Activated gamma-delta T cell treated with Interleukin-2 at 50 U/mL for 16 hours (primary cell): ENCODE measurements at places on chromosomes 3 and 15.

DNA sequence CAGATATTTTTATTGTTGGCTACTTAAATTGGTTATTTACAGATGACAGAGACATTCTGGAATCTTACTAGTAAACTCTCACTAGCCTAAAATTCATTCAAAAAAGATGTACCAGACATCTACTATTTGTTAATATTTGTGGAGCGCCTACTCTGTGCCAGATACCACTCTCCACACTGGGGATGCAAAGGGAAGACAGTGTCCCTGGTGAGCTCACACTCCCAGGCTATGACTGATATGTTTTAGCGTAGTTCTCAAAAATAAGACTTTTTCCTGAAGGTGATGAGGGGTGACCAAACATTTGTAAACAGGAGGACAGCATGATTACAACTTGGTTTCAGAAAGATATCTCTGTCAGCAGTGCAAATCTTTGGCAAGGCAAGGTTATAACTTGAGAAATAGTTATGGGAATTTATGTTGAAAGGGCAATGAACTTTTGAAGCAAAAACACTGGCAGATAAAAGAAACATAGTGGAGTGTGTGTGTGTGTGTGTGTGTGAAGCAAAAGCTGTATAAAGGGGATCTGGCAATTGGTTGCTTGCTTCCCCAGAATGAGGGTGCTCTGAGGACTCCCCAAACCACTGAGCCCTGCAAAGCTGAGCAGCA lies 51.2 kb downstream of the HACD2 start:
- no peak for DNase-seq

- no peak for DNase-seq
Measured at GRCh38 chr3:40302784-40303183, 6.7 kb upstream of the EIF1B start.

GRCh38 chr3:101913168-101913567 lies 63.9 kb downstream of the NFKBIZ start:
- no peak for DNase-seq

DNA sequence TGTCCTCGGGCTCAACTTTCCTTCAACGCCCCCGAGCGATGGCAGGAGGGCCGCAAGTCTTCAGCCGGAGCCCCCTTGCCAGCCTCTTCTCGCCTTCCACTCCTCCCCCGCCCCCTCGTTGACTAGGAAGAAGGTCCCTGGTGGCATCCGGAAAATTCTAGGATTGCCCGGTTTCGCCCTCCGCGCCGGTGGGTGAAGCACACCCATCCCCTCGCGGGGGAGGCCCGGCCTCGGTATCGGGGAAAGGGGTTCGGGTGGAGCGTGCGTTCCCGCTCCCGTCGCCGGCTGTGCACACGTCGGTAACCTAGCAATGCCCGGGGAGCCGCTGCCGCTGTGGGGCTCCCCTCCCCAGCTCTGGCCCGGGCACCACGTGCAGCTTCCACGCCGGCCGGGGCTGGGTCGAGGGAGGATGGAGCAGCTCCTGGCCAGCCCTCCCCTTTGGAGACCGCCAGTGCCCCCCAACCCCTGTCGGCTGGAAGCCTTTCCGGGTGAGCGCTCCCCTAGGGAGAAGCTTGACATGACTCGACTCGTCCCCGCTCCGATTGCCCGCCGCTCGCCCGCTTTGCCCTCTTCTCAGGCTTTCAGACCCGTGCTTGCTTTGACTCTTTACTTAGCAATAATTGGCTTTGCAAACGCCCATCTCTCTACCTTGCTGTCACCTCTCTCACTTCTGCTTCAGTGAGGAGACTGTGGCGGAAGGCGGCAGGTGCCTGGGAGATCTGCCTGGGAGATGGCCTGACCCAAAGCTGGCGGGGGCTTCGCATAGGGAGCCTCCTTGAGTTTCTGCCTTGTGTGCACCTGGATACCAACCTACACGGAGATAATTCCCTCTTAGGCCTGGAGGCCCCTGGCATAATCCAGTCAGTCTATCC lies 1.3 kb downstream of the CACNA1D start:
- no peak for DNase-seq

DNA sequence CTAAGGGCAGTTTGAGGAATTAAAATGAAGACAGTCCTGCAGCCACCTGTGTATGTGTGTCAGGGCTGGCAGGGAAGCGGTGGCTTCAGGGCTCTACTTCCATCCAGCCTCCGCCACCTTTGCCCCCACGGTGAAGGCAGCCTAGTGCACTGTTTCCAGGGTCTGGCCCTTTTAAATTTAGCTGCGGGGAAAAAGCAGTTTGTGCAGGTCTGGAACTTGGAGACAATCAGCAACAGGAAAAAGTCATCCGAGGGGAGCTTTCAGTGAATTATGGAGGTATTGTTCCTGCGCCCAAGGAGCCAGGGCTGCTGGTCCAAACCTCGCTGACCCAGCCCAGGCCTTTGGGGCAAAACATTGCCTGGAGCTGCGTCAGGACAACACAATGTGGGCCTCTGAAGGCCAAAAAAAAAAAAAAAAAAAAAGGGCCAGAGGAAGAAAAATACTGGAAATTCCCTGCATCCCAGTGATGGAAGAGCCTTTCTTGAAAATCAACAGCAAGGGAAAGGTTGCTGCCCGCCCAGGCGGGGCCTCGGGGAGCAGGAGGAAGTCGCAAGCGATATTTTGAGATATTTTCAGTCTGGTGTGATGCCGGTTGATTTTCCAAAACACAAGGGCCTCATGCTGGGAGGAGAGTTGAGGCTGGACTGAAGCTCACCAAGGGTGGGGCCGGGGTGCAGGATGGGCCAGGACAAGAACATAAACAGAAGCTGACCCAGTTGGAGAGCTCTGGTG lies 25.5 kb upstream of the FGD5 start:
- no peak for DNase-seq

- no peak for DNase-seq
Measured at GRCh38 chr3:118987477-118987876, 47.2 kb downstream of the IGSF11 start.

GRCh38 chr15:57947781-57948180 lies 117.7 kb downstream of the ALDH1A2 start:
- no peak for DNase-seq

GRCh38 chr3:58588030-58588614 lies 10.9 kb upstream of the FAM107A start:
- DNase-seq = no peak

- DNase-seq = no peak
Measured at GRCh38 chr3:60810881-60811280, 440.4 kb downstream of the FHIT start.

DNA sequence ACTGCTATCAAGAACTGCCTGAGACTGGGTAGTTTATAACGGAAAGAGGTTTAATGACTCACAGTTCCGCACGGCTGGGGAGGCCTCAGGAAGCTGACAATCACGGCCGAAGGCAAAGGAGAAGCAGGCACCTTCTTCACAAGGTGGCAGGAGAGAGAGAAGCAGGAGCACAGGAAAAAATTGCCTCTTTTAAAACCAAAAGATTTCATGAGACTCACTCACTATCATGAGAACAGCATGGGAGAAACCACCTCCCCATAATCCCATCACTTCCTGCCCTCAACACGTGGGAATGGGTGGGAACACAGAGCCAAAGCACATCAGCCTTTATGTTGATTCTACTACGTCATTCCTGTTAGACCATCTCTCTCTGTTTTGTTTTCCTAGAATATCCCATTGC lies 650.9 kb upstream of the SEMA6D start:
- DNase-seq = no peak

GRCh38 chr15:96333131-96334016 lies 2.9 kb downstream of the NR2F2 start:
- DNase-seq = no peak

DNA sequence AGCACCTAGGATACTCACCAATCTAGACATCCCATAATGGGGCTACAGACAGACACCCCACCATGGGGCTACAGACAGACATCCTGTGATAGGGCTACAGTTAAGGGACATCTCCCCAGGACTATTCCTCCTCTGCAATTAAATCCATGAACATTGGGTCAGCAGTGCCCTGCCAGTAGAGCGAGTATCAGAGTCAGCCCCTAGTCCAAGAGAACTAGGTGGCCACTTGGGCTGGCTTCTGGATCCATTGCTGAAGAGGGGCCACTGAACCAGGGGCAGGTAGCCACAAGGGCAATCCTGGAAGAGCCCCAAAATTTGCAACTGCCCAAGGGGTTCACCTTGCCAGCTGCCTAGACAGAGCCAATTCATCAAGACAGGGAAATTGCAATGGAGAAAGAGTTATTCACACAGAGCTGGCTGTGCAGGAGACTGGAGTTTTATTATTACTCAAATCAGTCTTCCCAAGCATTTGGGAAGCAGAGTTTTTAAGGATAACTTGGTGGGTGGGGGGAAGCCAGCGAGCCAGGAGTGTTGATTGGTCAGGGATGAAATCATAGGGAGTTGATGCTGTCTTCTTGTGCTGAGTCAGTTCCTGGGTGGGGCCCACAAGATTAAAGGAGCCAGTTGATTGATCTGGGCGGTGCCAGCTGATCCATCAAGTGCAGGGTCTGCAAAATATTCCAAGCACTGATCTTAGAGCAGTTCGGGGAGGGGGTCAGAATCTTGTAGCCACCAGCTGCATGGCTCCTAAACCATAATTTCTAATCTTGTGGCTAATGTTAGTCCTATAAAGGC lies 170.2 kb upstream of the SMAD3 start:
- DNase-seq = no peak

DNA sequence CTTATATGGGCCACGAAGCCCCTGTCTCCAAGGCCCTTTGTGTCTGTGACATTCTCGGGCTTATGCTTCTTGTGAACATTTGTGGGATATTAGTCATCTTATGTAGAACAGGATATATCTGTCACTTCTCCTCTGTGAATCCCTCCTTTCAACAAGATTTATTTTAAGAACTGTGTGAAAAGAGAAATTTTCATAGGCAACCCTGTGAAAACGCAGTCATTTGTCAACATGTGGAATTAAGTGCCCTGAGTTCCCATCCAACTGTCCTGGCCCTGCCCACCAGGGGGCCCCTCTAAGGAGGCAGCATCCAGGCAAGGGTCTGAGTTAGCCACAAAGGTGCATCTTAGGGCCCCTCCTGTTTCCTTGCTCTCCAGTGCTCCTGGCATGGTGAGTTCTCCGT lies 76.8 kb upstream of the CHRNA7 start:
- DNase-seq = no peak

- DNase-seq = no peak
Measured at GRCh38 chr15:68707386-68707785, 113.3 kb downstream of the ANP32A start.

- DNase-seq = no peak
Measured at GRCh38 chr3:71702131-71703024, 22.8 kb downstream of the EIF4E3 start.

DNA sequence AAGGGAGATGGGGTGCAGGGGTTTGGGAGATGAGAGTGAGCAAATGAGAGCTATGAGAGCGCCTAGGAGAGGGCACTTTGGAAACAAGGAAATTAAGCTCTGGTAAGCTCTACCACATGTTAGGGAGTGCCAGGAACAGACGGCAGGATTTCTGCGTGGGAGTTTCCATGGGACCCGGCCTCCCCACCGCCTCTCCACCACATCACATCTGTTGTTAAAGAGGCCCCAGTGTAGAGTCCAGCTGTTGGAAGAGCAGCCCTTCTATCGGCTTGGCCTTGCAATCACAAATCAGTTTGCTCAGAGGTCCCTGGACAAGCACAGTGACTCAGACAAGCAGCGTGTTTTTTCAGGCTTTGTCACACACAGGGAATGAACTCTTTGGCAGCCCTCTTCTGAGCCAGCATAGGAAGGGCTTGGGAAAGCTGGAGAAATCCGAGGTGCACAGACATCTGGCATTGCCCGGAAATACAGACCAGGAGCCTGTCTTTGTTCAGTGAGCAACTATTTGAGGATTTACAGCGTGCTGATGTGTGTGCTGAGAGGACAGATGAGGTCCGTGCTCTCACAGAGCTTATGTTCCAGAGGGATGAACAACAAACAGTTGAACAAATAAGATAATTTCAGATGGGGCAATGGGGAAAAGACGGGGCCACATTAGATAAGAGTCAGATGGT lies 370.6 kb upstream of the PROK2 start:
- no peak for DNase-seq

GRCh38 chr3:53592862-53593261 lies 98.5 kb downstream of the CACNA1D start:
- DNase-seq = no peak

DNA sequence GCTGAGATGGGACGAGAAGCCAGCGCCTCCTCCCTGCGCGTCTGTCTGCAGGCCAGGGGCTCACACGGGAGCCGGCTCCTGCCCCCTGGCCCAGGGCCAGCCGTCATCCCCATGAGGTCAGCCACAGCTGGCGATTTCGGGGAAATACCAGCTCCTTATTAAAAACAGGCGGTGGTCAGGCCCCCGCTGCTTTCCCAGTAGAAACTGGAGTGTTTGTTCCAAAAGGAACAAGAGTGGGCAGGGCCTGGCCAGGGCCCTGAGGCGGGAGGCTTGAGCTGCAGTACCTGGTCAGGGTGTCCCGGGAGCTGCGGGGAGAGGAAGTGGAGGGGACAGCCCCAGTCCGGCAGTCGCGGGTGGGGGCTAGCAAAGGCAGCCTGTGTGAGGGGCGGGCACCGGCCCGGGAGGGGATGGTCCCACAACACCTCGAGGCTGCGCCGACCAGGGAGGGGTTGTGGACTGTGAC lies 17.8 kb downstream of the MYL3 start:
- DNase-seq = no peak

DNA sequence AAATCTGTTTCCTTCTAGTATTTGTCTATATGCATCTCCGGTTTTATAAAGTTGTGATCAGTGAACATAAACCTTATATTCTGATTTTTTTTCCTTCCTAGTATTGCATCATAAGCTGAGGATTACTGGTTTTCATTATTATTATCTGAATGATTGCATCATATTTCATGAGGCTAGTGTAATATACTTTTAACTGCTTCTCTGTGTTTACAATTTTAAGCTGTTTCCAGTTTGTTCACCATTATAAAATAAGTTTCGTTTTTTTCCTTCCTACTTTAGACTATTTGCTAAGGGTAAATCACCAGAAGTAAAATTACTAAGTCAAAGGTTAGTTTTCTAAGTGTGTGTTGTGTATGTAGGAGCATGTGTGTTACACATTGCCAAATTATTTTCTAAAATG lies 20.2 kb downstream of the SEMA6D start:
- DNase-seq = no peak

- DNase-seq = no peak
Measured at GRCh38 chr15:101554115-101554915, 64.8 kb upstream of the PCSK6 start.

GRCh38 chr3:75048650-75049049 lies 434.2 kb upstream of the CNTN3 start:
- DNase-seq = no peak

GRCh38 chr3:66554178-66554577 lies 53.4 kb upstream of the LRIG1 start:
- DNase-seq = no peak

DNA sequence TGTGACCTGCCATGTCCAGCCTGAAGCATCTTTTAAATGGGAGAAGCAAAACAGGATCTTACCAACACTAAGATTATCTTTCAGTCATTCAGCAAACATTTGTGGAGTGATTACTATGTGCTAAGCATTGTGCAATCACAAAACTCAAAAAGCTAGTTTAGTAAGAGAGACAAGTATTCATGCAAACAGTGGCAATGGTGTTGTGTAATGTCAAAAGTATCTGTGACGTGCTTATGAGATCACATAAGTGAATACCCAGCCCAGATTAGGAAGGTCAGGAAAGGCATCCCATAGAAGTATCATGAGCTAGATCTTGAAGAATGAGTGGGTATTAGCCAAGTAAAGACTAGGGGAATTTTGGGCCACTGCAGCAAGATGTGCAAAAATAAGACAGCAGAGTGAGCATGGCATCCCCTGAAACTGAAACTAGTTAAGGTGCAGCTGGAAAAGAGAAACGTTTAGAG lies 32.1 kb downstream of the SEC62 start:
- DNase-seq = no peak

- DNase-seq = no peak
Measured at GRCh38 chr3:138370321-138370720, 21.9 kb downstream of the MRAS start.
